CD4-positive, alpha-beta T cell (primary cell): ENCODE measurements at places on chromosomes 6 and 20. TPM values are rescaled to one million over a fixed set of nuclear protein-coding genes. Genes with fewer than 3 reads are reported as not detected.

- no peak overlapping the region for H3K27ac ChIP-seq
- no peak for DNase-seq
- H3K4me3 ChIP-seq: no peak overlapping the region
- H3K4me1 ChIP-seq: peaks cover 5% of the 10 kb centered on the region
Measured at GRCh38 chr6:2810092-2810671, 31.5 kb downstream of the SERPINB1 start.

GRCh38 chr20:6295867-6296256 lies 173.0 kb upstream of the FERMT1 start:
- DNase-seq: no peak
- H3K27me3 ChIP-seq: no peaks in the 10 kb centered on the region
- no peaks in the 10 kb centered on the region for H3K36me3 ChIP-seq
- no peak overlapping the region for H3K4me3 ChIP-seq
- H3K4me1 ChIP-seq: no peaks in the 10 kb centered on the region

DNA sequence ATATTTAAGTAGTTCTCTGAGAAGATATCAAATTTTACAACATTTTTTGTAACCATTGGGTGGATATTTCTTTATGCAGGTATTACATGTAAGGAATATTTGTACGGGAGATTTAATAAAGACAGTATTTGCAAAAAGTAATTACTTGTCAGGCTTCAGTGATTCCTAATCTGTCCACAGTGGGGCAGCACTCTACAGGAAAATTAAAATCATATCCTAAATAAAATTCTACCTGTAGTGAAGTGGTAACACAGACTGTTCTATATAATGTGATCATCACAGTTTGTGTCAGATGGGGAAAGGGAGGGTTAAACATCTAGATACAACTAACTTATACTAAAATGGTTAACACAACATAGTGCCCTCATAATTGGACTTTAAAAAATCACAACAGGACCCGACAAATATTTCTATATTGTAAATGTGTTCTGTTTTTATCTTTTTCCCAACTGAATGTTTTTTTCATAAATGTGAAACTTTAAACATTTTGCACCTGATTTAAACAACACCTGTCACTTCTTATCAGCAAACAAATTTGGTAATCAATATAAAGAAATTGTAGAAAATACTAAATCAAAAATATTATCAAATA lies 145.6 kb upstream of the MANEA start:
- no peaks in the 10 kb centered on the region for H3K27me3 ChIP-seq
- no peak overlapping the region for H3K27ac ChIP-seq
- peak; percentile 15 for DNase-seq

DNA sequence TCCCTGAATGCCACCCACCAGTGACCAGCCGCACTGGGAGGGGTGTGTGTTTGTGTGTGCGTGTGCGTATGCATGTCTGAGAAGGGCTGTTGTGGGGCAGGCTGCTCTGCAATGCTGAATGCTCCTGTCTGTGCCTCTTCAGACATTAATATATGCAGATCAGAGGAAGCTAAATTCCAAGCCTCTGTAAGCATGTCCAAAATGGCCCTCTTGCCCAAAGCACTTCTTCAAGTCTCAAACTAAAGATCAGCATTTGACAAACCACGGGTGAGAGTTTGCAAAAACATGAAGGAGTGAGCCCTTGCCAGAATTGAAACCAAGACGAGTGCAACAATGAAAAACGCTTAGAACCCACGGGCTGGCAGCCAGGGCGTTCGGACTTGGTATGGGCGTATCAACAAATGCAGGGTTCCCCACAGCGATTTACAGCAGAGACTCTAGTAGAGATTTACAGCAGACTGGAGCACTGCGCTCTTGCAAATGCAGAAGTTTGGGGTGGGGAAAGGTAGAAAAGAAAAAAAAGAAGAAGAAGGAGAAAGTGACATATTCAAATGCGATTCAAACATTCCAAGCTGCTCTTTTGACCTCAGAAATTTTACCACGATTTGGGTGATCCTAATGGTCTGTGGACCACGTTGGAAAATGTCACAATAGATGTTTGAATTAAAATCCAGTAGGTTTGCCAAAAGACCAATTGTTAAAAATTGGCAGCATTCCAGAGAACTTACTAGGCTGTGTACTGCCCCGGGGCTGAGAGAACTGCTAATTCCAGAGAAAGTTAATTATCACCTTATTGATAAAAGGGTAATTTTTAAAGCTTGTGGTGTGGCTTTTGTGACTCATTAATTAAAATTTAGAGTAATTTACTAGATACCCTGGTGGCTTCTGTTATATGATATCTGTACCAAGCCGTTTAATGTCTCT lies 3.5 kb downstream of the SCML4 start:
- peak; percentile 43 for DNase-seq
- H3K4me3 ChIP-seq: peak overlapping the region; percentile 74
- H3K27ac ChIP-seq: peak overlapping the region; percentile 87
- H3K27me3 ChIP-seq: no peaks in the 10 kb centered on the region

GRCh38 chr6:186340-186965 lies 105.8 kb upstream of the DUSP22 start:
- no peaks in the 10 kb centered on the region for H3K36me3 ChIP-seq
- no peak overlapping the region for H3K27ac ChIP-seq
- H3K4me1 ChIP-seq: peaks cover 10% of the 10 kb centered on the region

GRCh38 chr6:137973201-137973600 lies 106.1 kb downstream of the TNFAIP3 start:
- no peak overlapping the region for H3K4me3 ChIP-seq
- no peak overlapping the region for H3K27ac ChIP-seq
- H3K4me1 ChIP-seq: peaks cover 34% of the 10 kb centered on the region
- no peaks in the 10 kb centered on the region for H3K27me3 ChIP-seq
- no peak for DNase-seq

The IMPG1 gene
- total RNA-seq: not detected

GRCh38 chr6:12200015-12200564 lies 90.1 kb upstream of the EDN1 start:
- H3K27me3 ChIP-seq: no peaks in the 10 kb centered on the region
- H3K36me3 ChIP-seq: no peaks in the 10 kb centered on the region
- H3K27ac ChIP-seq: no peak overlapping the region
- no peak for DNase-seq
- no peaks in the 10 kb centered on the region for H3K4me1 ChIP-seq

DNA sequence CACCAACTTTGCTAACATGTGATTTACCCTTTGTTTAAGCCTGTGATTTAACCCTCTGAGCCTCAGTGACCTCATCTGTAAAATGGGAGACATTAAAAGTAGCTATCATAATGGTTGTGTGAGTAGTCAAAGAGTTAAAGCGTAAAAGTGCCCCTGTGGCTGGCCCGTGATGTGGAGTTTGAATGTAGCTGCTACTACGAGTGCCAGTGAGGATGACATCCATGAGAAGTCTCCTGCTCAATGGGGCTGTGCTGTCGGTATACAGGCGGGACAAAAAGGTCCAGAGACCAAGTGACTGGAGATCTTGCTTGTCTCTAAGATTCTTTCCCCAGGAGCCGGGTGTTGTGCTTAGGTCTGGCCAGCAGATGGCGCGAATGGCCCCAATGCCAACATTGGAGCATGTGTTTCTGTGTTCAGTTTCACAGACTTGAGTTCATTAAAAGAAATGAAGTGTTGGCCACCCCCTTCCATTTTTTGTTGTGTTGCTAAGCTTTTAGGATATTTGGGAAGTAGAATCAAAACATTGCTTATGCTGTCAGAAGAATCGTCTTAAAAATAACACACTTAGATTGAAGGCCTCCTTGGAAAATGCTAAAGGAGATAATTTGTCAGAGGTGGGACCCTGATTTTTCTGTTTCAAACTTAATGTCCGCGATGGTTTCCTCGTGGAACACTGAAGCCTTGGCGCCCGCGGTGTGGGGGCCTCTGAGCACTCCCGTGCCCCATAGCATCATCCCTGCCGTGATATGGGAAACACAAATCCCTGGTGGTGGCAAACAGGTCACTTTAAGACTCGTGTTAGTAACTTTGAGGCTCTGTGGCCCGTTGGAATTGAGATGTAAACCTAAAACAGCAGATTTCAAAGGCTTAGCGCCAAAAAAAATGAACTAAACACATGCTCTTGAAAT lies 9.3 kb upstream of the RBM38 start:
- DNase-seq: peak; percentile 90
- peaks cover 44% of the 10 kb centered on the region for H3K36me3 ChIP-seq
- H3K4me3 ChIP-seq: no peak overlapping the region
- H3K27ac ChIP-seq: no peak overlapping the region
- H3K27me3 ChIP-seq: no peaks in the 10 kb centered on the region

DNA sequence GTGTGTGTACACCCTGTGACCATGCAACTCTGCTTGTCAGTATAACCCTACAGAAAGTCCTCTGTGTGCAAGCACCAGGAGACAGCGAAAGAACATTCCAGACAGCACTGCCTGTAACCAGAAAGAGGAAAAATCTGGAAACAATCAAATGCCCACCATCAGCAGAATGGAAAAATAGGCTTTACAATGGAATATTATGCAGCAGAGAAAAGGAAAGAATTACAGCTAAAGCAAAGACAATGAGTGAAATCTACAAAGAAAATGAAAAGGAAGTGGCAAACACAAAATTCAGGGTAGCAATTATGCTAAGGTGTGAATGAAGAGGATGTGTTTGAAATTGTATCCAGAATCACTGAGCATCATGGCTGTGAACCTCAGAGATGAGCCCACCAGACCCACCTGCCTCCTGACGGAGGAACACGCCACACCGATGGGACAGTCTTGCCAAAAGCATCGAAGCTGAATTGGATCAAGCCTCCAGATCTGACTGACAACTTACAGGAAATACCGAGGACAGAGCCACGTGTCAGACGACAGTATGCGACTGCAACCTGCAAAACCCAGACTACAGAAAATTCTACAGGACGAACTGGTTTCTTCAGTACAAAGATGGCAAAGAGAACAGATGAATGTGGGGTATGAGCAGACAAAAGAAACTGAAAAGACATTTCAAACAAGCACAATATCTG lies 133.2 kb downstream of the NFATC2 start:
- no peak overlapping the region for H3K4me3 ChIP-seq
- peaks cover 77% of the 10 kb centered on the region for H3K4me1 ChIP-seq
- H3K27me3 ChIP-seq: no peaks in the 10 kb centered on the region
- peaks cover 59% of the 10 kb centered on the region for H3K36me3 ChIP-seq

DNA sequence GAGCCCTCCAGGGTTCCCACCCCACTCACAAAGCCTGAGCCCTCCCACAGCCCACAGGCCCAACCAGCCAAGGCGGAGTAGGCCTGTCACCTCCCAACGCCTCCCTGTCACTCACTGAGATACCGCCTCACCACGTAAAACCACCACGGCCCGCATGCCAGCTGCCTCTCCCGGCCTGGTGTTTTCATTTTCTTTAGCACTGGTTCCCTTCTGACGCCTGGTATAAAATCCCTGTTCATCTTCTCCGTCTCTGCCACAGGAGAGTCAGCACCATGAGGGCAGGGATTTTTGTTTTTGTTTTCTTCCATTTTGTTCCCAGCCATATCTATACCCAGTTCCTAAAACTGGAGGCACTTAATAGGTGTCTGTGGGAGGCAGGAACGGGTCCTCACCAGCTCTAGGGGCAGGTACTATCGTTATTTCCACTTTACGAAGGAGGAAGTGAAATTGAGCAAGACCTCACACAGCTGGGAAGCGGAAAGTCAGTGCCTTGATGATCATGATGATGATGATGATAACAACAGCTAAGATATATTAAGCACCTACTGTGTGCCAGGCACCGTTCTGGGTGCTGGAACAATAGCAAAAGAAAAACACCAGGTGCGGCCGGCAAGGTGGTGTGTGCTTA lies 58.6 kb downstream of the SNAI1 start:
- H3K36me3 ChIP-seq: no peaks in the 10 kb centered on the region
- no peaks in the 10 kb centered on the region for H3K27me3 ChIP-seq
- no peak for DNase-seq
- no peak overlapping the region for H3K4me3 ChIP-seq
- no peak overlapping the region for H3K27ac ChIP-seq
- peaks cover 2% of the 10 kb centered on the region for H3K4me1 ChIP-seq

- H3K36me3 ChIP-seq: peaks cover 16% of the 10 kb centered on the region
- H3K27me3 ChIP-seq: no peaks in the 10 kb centered on the region
- no peak overlapping the region for H3K4me3 ChIP-seq
- H3K27ac ChIP-seq: no peak overlapping the region
- peaks cover 7% of the 10 kb centered on the region for H3K4me1 ChIP-seq
- no peak for DNase-seq
Measured at GRCh38 chr20:2919518-2920245, 46.4 kb downstream of the PTPRA start.

- no peak overlapping the region for H3K27ac ChIP-seq
- H3K4me1 ChIP-seq: no peaks in the 10 kb centered on the region
- H3K4me3 ChIP-seq: no peak overlapping the region
Measured at GRCh38 chr6:37684801-37685200, 12.9 kb downstream of the MDGA1 start.

- H3K4me3 ChIP-seq: no peak overlapping the region
- H3K27me3 ChIP-seq: peaks cover 12% of the 10 kb centered on the region
- H3K27ac ChIP-seq: no peak overlapping the region
- H3K4me1 ChIP-seq: peaks cover 10% of the 10 kb centered on the region
- no peak for DNase-seq
- H3K36me3 ChIP-seq: no peaks in the 10 kb centered on the region
Measured at GRCh38 chr20:44743080-44743701, 2.5 kb upstream of the KCNK15 start.

The BMP7 gene
- not detected for total RNA-seq

DNA sequence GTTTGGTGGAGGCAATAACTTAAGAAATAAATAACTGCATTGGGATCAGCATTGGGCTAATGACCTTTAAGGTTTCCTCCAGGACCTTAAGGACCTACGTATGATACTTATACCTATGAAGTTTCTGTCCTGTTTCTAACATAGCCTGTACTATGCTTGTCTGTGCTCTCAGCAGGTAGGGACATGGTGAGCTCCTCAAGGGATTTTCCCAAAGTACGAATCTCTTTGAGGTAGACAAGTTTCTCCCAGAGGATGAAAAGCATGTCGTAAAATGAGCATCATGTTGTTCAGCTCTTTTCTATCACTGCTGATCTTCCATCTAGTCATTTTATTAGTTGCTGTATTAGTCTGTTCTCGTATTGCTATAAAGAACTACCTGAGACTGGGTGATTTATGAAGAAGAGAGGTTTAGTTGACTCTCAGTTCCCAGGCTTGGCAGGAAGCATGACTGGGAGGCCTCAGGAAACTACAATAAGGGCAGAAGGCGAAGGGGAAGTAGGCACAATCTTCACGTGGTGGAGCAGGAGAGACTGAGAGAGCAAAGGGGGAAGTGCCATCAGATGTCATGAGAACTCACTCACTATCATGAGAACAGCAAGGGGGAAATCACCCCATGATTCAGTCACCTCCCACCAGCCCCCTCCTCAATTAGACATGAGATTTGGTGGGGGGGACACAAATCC lies 77.8 kb upstream of the TGM3 start:
- H3K27ac ChIP-seq: peak overlapping the region; percentile 36
- no peak overlapping the region for H3K4me3 ChIP-seq
- no peaks in the 10 kb centered on the region for H3K36me3 ChIP-seq
- no peak for DNase-seq
- H3K4me1 ChIP-seq: peaks cover 3% of the 10 kb centered on the region
- H3K27me3 ChIP-seq: no peaks in the 10 kb centered on the region

- peak; percentile 3 for DNase-seq
- peaks cover 52% of the 10 kb centered on the region for H3K27me3 ChIP-seq
- H3K4me3 ChIP-seq: peak overlapping the region; percentile 48
- no peaks in the 10 kb centered on the region for H3K36me3 ChIP-seq
Measured at GRCh38 chr6:136920671-136921380, 1.3 kb upstream of the SLC35D3 start.
